Brain microvascular endothelial cell (primary cell): ENCODE measurements at places on chromosomes 7 and 10.
A peak's percentile ranks its signal among the peaks of the same experiment; 100 is the strongest.

DNA sequence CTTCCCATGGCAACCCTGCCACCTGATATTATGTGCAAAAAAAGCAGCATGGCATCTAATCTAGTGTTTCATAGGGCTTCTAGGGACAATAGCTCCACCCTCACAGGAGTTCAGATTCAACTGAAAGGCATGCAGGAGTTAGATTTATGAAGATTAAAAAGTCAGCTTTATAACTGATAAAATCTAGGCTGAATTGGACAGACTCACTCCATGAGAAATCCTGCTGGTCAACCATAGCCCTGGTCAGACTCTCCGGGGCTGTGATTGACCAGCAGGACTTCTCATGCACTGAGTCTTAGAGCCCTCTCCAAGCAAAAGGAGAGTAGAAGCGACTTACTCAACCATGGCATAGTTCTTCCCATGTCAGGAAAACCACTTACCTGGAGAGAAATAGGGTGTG is 345.4 kb downstream of the NEBL start:
- no peak for DNase-seq

DNA sequence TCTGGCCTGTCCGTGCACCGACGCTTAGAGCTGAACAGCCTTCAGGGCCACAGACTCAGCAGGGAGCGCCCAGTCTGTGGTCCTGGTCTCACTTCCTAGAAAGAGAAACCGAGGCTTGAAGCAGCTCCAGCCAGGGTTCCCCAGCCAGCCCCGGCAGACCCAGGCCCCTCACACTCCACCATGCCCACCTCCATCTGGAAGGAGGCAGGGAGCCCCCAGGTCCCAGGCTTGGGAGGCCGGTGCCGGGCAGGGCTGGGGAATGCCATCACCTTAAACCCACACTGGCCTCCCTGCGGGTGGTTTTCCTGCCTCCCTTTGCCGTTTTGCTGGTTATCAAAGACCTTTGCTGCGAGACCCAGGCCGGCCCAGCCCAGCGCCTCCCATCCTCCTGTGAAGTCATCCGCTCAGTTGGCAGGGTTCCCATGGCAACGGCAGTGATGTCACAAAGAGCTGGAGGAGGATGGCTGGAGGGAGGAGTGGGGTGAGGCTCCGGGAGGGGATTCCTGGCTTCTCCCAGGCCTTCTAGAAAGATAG is 24.0 kb downstream of the ELFN1 start:
- peak; percentile 63 for DNase-seq

DNA sequence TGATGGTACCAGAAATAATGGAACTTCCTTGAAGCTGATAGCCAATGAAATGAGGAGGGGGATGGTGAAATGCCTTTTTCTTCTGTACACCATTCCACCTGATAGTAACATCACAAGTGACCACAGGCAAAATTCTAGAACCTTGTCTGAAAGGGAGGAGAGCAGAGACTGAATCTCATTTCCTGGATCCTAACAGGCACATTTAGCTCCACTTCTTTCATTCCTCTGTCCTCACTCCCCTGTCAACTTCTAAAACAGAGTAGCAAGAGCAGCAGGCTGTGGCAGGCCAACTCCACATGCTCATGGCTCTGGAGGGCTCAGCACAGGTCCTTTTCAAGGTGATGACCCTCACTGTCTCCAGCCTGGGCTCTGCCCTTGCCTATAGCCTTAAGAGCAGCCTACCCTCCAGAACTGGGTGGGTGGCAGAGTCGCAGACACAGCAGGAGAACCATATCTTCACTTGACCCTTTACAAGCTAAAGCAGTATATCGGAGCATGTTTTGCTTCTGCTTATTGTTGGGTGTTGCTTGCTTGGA is at the start of gene LRRC18:
Gene LRRC18, minus strand, starts transcription at position 51 of the 536 bp plus-strand sequence. CDS start 25,685 bp downstream, outside the sequence.
- DNase-seq, result no peak

DNA sequence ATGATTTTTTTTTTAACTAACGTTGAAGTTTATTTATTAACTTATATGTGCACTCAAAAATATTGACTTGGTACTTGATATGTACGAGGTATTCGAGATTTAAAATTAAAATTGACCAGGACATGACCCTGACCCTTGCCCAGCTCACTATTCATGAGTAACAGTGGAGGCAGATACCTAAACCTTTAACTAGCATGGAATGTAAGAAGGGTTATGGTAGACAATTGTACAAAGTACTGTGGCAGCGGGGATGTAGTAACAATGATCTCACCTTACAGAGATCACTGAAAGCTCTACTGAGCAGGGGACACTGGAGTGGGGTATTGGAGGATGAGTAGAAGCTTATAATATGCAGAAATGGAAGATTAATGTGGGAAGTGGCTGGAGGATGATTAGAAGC is 60.8 kb downstream of the ADRA2A start:
- DNase-seq, result no peak

GRCh38 chr7:81299711-81300110 is 380.9 kb upstream of the SEMA3C start:
- DNase-seq, result no peak

- DNase-seq, result no peak
Measured at GRCh38 chr7:2092279-2092678, 140.5 kb downstream of the MAD1L1 start.

GRCh38 chr10:52778511-52779392 is 6.2 kb upstream of the MBL2 start:
- peak; percentile 36 for DNase-seq

DNA sequence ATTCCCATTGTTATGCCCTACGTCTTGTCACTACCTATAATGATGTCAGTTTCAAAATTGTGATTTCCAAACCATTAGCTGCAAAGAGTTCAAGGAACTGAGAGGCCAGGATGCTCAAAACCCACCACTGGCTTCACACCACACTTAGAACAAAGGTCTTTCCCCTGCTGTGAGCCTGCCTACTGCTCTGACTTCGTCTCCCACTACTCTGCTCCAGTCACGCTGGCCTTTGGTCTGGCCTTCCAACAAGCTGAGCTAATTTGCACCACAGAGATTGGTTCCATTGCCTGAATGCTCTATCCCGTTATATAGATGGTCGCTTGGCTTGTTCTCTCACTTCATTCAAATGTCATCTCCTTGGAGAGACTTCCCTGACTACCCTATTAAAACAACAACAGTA is 572.1 kb upstream of the GALNT17 start:
- DNase-seq, result no peak

DNA sequence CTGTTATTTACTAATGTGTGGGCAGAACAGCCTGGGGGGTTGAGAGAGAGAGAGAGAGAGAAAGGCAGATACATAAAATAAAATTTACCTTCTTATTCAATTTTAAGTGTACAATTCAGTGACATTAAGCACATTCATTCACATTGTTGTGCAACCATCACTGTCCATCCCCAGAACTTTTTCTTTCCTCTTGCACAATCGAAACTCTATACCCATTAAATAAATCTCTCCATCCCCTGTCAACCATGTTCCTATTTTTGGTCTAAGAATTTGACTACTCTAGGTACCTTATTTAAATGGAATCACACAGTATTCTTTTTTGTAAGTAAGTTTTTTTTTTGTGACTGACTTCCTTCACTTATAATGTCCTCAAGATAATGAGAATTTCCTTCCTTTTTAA is 181.6 kb downstream of the SND1 start:
- DNase-seq, result no peak

- DNase-seq, result peak; percentile 83
Measured at GRCh38 chr10:32985775-32986350, 27.8 kb upstream of the ITGB1 start.

- DNase-seq, result no peak
Measured at GRCh38 chr7:71842786-71843185, 569.4 kb downstream of the CALN1 start.

DNA sequence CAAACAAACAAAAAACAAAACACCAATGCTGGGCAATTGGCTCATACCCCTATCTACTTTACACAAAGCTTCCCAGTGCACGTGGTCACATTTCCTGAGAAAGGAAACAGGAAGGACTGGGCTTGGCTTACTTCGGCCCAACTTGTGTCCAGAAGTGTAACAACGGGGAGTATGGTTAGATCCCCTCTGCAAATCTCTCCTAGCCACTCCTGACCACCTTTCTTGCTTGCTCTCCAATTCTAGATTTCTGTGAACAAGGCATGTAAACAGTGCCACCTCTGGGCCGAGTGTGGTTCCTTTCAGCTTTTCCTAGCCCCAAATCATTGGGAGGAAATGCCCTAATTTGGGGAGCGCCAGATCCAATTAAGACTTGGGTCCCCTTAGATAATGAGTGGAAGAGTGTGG is 21.0 kb upstream of the FRAT2 start:
- DNase-seq, result no peak

DNA sequence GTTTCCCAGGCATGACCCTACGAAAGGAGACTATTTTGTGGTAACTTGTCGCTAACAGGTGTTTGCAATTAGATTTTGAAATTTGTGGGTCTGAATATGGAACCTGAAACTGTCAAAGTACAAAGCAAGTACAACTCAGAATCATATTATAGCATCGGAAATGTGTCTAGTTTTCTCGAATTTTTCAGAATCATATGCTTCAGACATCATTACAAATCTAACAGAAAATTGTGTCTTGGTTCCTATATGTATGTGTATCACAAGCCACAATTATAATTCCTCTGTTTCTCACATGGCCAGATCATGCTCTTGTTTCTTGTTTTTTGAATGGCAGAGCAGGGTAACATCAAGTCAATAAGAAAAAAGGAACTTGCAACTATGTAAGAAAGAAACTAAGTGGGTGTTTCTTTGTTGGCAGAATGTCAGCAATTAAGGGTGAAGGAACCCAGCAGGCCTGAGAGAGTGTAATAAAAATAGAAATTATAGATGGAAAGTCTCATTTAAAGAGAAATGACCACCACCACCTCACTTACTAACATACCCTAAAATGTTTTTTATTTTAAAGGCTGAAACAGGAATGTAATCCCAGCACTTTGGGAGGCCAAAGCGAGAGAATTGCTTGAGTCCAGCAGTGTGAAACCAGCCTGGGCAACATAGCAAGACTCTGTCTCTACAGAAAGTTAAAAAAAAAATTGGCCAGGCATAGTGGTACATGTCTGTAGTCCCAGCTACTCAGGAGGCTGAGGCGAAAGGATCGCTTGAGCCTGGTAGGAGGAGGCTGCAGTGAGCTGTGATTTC is 51.3 kb downstream of the PRTFDC1 start:
- DNase-seq, result no peak

- DNase-seq, result no peak
Measured at GRCh38 chr10:33537066-33537465, 202.6 kb upstream of the NRP1 start.

GRCh38 chr7:1708596-1709251 is 38.6 kb downstream of the ELFN1 start:
- no peak for DNase-seq

DNA sequence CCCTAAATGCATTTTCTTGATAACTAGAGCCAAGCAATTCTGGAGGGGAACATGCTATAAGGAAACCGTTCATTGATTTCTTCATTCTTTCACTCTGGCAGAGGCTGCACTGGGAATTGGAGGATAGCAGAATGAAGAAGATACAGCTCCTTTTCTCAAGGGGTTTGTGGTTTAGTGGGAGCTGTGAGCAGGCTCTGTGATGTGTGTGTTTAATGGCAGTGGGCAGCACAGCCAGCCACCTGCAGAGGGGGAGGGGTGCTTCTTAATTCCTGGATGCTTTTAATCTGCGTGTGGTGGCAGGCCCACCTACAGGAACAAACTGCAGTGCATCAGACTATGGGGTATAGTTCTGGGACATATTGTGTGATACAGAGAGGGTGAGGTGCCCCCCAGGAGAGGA is 31.9 kb downstream of the RPS24 start:
- DNase-seq, result no peak

DNA sequence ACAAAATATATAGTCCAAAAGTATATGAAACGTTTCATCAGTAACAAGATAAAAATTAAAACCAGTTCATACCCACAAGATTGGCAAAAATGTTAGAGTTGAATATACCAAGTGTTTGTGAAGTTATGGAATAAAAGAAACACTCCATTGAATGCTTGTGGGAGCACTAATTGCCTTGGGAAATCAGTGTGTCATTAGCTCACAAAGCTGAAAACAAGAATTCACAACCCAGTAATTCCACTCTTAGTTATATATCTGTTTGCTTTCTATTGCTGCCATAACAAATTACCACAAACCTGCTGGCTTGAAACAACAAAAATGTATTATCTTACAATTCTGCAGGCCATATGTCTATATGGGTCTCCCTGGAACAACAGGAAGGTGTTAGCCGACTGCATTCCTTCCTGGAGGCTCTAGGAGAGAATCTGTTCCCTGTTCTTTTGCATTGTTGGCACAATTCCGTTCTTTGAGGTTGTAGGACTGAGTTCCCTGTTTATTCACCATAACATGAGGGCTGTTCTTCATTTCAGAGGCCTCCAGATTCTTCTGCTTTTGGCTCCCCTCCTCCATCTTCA is 45.7 kb downstream of the SEM1 start:
- DNase-seq, result no peak

DNA sequence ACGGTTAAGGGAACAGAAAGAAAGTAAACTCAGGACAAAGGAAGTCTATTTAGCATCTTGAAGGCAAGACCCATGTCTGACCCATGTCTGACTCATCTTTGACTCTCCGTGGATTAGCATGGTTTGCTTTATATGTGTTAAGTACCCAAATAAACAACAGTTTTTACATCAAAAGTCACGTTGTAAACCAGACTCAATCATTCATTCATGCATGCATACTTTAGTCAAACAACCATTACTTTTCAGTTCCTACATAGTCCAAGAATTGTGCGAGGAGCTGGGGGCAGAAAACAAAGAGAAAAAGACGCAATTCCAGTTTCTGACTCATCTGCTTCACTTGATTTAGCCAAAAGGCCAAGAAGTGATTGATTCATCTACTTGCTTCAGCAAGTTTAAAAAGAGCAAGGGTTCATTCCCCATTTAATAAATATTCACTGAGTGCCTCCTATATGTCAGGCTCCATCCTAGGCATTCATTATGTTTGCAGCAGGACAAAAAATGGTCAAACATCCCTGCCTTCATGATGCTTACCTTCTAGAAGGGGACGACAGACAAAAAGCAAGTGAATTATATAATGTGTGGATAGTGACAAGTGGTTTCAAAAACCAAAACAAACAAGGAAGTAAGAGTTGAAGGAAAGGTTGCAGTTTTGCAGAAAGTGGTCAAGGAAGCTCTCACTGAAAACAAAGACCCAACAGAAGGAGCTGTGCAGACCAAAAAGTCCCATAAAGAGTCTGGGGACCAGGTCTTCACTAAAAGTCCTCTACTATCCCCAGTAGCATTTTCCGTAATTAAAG is 116.2 kb downstream of the FAM107B start:
- DNase-seq, result peak; percentile 73

GRCh38 chr10:131815266-131816156 is 85.3 kb upstream of the PPP2R2D start:
- no peak for DNase-seq
